ENCODE measurements at places on chromosomes 4 and X. TPM values are rescaled to one million over a fixed set of nuclear protein-coding genes. Genes with fewer than 3 reads are reported as not detected.

- DNase-seq, result no peak
These were observed 43.6 kb upstream of the IL1RAPL2 start for GRCh38 chrX:104522386-104522785.

DNA sequence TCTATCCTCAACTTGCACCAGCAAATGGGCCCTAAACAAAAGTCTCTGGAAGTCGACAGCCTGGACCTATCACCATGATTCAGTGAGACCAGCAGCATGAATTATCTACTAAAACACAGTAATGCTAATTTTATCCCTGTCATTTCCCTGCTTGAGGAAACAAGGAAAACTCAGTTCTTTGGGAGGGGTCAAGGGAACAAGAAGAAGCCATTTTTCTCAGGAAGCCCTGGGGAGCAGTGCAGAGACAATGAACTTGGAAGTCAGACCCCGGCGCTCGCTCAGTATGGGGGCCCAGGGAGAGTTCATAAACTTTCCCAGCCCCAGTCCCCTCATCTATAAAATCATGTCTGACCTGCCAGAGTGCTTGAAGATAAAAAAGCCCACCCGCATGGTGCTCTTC is 50.4 kb downstream of the DCTD start:
- no peak for DNase-seq

DNA sequence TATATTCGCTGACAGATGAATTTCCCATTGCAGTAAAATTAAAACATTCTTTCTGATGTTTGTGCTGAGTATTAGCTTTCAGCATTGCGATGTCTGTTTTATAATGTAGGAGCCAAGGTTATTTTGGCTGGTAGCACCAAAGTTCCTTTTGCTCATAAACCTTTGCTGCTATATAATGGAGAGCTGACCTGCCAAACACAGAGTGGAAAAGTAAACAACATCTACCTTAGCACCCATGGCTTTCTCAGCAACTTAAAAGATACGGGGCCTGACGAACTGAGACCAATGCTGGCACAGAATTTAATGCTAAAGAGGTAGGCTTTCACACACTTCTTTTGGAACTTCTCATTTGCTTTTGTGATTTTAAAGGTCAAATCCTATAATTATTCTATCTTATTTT is 46.0 kb downstream of the WDR19 start:
- DNase-seq, result no peak

GRCh38 chr4:171583790-171584189 is 229.4 kb upstream of the GALNTL6 start:
- DNase-seq, result no peak

GRCh38 chrX:128975745-128976144 is 547.5 kb downstream of the SMARCA1 start:
- DNase-seq, result no peak

- DNase-seq, result no peak
These were observed 75.4 kb downstream of the FAM13A start for GRCh38 chr4:88981556-88981955.

DNA sequence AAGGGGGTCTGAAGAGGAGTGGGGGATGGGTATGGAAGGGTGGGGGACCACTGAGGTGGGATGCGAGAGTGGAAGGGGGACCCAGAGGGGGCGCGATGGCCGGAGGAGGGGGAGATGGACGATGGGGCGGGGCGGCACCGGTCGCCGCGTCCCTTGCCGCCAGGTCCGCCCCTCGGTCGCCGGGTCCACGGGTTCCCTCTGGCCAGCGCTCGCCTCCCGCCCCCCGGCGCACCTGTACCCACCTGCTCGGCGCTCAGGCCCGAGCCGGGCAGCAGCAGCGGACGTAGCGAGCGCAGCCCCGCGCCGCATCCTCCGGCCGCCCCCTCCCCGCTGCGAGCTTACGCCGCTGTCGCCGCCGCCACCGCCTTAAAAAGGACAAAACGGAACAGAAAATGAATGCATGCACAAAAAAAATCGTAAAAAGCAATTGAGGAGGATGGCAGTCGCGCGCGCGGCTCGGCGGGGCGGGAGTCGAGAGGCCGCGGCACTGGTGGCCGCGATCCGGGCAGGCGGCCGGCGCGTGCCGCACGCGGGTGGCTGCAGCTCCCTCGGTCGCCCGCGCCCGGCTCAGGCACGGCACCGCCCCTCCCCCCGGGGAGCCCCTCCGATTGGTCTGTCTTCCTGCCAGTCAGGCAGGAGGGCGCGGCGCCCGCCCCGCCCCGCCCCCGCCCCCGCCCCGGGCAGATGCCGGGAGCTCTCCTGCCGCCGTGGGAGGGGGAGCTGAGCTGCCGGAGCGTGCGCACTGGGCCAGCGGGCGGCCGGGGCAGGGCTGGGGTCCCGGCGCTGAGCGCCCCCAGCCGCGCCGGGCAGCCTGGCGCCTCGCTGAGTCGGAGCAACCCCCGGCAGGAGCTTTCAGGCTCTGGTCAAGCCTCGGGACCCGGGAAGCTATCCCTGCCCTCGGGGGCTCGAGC is at the start of gene JAKMIP1:
TSS of gene JAKMIP1 (minus strand) at position 539 of the 911 bp plus-strand sequence. CDS start 87,699 bp downstream, outside the sequence.
- DNase-seq, result peak; percentile 76

- no peak for DNase-seq
These were observed 42.9 kb upstream of the CYP4V2 start for GRCh38 chr4:186148336-186148975.

- peak; percentile 7 for DNase-seq
These were observed 33.8 kb downstream of the LONRF3 start for GRCh38 chrX:119008110-119008744.

- no peak for DNase-seq
These were observed 33.0 kb downstream of the FREM3 start for GRCh38 chr4:143667461-143667860.

DNA sequence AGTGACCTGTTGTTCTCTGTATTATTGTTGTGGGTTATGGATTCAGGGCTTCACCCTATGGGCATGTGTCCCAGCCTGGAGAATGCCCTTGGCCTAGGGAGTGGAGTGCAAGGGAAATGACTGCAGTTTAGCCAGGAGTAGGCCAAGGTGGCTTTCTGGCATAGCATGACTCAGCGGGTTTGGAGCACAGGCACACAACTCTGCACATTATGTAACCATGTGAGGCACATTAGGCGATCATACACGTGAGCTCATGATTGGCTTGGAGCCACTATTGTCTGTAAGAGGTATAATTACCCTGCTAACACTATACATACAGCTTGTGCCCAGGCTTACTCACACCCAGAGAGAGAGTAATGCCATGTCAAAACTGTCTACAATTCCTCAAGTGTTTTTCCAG is 35.1 kb upstream of the TACR3 start:
- DNase-seq, result no peak

- no peak for DNase-seq
These were observed 68.8 kb upstream of the BCOR start for GRCh38 chrX:40166582-40166981.

DNA sequence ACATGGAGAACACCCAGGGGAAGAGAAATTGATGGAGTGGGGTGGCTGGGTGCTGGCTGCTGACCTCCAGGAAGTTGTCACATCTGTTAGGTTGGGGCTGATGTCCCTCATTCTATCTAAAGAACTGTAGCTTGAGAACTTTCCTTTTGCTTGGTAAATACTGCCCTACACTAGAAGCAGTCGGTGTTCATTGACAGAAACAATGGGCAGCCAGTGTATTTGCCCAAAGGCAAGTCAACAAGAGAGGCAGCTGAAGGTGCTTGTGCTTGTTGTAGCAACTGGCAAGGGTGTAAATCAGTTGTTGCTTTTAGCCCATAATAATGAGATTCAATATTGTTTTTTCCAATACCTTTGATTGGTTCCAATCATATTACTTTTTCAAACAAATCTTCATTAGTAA is 956 bp downstream of the TMEM154 start:
- no peak for DNase-seq

- no peak for DNase-seq
These were observed 107.4 kb downstream of the HMX1 start for GRCh38 chr4:8763966-8764901.

DNA sequence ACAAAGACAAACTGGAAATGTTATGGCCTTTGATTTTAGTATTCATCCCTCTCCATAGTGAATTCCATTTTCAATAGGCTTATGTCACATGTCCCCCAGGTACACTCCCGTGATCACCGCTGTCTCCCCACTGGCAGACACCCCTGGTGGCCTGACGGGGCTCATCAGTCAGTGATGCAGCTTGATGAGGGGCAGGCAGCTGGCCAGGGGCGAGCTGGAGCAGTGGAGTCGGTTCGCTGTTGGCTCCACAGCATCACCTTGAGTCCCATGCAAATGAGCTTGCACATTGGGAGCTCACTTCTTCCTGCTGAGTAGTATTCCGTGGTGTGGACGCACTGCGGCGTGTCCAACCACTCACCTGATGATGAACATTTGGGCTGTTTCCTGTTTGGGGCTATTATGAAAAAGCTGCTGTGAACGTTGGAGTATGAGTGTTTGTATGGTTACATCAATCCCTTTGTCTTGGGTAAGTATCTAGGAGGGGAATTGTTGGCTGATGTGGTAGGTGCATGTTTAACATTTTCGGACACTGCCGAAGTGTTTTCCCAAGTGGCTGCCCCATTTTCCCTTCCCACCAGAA is 5.2 kb downstream of the TREX2 start:
- DNase-seq, result no peak

DNA sequence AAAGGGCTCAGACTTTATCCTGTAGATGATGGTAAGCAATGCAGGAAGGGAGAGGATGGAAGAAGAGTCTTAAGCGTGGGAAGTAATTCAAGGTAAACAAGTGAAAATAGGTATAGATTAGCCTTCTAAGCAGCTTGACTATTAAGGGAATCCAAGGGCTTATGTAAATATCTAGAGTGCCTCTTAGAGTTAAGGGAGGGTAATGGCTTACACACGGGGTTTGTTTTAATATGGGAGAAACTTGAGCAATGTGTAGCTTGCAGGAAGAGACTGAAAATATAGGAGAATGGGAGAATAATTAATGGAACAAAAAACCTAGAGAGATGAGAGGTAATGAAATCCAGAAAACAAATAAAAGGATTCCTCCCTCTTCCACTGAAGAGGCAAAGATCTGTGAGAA is 12.8 kb upstream of the SAP30 start:
- no peak for DNase-seq

DNA sequence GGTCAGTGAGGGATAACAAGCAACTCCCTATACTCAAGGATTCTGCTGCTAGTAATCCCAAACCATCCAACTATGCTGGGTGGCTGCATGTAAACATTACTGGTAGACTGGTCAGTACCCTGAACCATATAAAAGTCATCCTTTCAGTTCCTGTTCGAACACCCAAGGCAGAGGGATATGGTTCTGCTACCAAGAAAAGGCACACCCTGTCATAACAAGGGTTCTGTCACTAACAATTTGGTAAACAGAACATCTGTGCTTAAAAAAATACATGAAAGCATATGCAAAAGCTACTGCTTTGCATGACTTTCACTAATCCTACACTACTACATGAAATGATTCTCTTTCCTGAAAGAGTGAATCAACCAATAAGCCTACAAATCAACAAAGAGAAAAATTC is 76.8 kb upstream of the MCF2 start:
- DNase-seq, result no peak

DNA sequence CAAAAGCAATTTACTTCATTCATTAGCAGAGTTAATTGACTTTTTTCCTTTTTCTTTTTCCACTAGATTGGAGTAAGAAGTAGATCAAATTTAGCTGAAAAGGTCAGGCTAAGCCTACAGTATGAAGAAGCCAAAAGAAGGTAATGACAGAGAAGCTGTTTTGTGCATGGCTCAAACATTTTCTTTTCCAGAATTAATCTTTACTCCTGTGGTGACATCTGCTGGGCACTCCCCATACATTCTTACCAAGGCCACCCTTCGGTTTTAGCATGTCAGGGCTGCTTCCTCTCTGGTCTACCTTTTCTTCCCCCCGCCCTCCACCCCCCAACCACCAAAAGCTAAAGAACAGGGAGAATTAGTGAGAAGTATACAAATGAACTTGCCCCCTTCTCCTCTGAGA is 70.2 kb downstream of the CLDN22 start:
- no peak for DNase-seq

GRCh38 chrX:40644176-40644575 is 3.2 kb downstream of the CXorf38 start:
- DNase-seq, result no peak

GRCh38 chr4:77538144-77538543 is 67.5 kb upstream of the CXCL13 start:
- no peak for DNase-seq

The CXCL6 gene
- not detected for total RNA-seq

The NAP1L3 gene
- total RNA-seq, result 3.4 TPM

The BTK gene
- total RNA-seq, result 0.85 TPM

The UGT2B7 gene
- total RNA-seq, result not detected

The GJB1 gene
- not detected for total RNA-seq

The AKAP14 gene
- total RNA-seq, result not detected

The STEEP1 gene
- total RNA-seq, result 20.8 TPM

The AR gene
- 27.5 TPM for total RNA-seq

The ASB12 gene
- total RNA-seq, result 2.9 TPM

All from heart right ventricle (tissue), 16 donors.